Stimulated activated CD8-positive, alpha-beta memory T cell treated with anti-CD3 and anti-CD28 coated beads, Interleukin-4, amount 100 ng/mL, for 4 hours (primary cell): ENCODE measurements at places on chromosomes 2 and 18.

- no peak for DNase-seq
These were observed 9.5 kb downstream of the HS1BP3 start for GRCh38 chr2:20641123-20641985.

GRCh38 chr2:138183705-138184104 lies 219.4 kb downstream of the HNMT start:
- no peak for DNase-seq

GRCh38 chr2:98165516-98166071 lies 78.6 kb downstream of the VWA3B start:
- no peak for DNase-seq

- no peak for DNase-seq
These were observed 207.7 kb downstream of the TNS1 start for GRCh38 chr2:217795067-217795466.

DNA sequence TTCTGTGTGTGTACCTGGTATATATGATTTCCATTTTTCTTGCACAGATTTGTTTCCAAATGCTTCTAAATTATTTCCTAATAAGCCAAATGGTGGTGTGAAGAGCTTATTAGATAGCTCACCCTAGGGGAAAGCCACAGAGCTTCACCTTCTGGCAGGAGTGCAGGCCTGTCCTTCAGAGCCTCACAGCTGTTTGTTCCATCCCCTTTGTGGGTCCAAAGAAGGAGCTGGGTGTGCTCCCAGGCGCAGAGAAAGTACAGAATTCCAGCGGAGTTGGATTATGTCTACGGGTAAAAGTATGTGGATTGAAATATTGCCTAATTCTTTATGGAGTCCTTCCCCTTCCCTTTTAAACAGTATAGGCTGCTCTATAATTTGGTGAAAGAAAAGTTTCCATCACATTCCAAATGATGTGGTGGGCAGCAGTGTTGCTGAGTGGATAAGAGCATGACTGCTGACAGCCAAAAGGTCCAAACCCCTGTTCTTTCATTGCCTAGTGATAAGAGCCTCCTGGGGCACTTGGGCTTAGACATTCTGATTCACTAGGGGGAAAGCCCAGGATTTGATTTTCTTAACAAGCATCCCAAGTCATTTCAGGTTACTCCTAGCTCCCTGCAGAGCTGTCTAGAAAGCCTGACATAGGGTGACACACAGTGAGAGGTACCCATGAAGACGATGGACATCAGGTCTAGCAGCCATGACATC lies 86.6 kb downstream of the WDSUB1 start:
- DNase-seq = no peak

DNA sequence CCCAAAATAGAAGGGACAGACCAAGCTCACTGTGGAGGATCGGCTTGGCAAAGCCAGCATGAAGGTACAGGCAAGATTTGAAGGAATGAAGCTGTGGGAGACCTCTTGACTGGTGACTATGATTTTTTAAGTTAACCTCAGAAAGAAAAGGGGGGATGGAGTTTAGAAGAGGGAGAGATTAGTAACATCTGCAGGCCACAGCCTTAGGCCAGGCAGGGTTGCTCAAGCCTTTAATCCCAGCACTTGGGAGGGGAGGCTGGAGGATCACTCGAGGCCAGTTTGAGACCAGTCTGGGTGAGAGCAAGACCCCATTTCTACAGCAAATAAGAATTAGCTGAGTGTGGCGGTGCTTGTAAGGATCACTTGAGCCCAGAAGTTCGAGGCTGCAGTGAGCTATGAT lies 46.6 kb downstream of the ZNF532 start:
- no peak for DNase-seq

- no peak for DNase-seq
These were observed 115.7 kb upstream of the OSR1 start for GRCh38 chr2:19474128-19474527.

GRCh38 chr2:42359304-42359964 lies 1.6 kb downstream of the COX7A2L start:
- DNase-seq = no peak

DNA sequence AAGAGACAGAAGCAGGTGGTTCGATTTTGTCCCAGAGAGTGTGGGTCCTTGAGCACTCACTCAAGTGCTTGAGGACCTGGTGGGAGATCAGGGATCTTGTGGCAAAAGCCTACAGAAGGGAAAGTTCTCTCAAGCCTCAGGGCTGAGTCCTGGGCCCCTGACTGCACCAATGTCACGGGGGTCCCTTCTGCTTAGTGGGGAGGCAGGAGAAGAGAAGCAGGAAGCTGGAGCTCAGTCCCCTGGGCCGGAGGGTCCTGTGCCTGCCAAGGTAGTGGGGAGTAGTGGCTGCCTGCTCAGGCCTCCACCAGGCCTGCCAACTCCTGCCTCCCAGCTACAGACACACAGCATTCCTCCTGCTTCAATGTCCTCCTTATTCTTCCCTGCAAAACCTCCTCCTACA lies 11.7 kb downstream of the CAPN14 start:
- DNase-seq = no peak

DNA sequence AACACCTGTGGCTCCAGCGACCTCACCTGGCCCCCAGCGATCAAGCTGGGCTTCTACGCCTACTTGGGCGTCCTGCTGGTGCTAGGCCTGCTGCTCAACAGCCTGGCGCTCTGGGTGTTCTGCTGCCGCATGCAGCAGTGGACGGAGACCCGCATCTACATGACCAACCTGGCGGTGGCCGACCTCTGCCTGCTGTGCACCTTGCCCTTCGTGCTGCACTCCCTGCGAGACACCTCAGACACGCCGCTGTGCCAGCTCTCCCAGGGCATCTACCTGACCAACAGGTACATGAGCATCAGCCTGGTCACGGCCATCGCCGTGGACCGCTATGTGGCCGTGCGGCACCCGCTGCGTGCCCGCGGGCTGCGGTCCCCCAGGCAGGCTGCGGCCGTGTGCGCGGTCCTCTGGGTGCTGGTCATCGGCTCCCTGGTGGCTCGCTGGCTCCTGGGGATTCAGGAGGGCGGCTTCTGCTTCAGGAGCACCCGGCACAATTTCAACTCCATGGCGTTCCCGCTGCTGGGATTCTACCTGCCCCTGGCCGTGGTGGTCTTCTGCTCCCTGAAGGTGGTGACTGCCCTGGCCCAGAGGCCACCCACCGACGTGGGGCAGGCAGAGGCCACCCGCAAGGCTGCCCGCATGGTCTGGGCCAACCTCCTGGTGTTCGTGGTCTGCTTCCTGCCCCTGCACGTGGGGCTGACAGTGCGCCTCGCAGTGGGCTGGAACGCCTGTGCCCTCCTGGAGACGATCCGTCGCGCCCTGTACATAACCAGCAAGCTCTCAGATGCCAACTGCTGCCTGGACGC lies 4.9 kb downstream of the GPR35 start:
- DNase-seq = no peak

DNA sequence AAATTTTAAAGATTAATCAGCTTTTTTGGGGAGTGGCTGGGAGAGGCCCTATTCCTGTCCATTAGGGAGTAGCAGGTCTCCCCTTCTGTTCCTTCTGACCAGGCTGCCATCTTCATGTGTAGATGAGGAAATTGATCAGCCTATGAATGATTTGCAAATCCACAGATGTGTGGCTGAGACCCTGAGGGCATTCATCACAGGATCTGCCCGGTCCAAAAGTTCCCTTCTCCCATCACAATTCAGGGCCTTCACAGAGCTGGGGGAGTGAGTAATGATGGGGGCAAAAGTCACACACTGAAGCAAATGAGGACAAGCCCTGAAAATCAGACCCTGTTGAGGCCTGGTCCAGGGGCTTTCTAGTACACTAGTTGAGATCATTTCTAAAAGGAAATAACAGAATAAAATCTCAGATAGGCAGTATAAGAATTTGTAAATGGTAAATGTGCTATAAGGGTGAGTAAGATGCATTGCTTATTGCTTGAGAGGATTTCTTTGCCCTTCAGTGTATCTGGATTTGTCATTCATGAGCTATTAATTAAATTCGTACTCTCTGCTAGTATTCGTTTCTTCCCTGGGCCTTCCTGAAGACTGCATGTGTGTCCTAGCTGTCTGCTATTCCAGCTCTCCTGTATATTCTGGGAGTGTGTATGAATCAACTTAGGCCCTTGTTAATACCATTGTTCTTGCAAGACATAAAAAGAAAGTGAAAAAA lies 53.2 kb downstream of the SETBP1 start:
- DNase-seq = no peak
